ENCODE measurements at places on chromosomes 4 and X.

DNA sequence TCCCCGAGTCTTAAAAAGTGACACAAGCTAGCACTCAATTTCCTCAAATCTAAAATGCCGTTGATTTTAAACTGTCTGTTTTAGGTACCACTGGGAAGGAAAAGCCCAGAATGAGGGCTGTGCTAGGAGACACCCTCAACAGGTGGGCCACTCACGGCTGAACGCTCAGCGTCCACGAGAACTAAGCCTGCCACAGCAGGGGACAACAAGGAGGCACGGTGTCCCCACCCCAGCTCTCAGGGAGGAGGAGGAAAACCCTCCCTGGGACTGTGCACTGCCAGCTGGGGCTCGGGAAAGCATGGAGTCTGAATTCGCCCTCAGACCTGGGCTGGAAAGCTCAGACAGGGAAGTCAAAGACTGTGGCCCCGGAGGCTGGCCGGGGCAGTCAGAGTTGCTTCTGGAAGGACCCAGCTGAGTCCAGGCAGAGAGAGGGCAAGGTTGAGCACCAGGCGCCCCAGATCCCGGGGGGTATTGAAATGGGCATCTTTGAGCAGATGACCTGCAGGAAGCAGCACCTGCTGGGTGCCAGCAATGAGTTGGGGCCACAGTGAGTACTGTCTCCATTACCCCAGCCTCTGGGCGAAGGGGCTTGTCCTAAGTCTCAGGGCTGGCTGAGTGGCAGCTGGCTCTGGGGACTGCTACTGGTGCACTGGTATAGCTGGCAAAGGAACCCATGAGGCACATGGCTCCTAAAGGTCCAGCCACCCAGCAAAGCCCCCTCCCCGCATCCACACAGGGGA, 769 bp upstream of the CPZ start:
- no peak for DNase-seq

DNA sequence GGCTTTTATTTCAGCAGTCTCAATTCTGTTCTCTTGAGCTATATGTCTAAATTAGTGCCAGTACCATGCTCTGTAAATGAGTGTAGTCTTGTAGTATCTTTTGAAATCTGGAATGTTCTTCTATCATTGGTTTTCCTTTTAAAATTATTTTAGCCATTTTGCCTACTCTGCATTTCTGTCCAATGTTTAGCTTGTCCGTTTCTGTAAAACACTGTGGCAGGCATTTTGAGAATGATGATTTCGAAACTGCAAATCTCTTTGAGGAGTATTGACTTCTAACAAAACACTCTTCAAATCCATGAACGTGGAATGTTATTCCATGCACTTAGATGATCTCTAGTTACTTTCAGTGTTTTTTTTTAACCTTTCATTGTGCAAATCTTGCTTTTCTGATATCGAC, 28.3 kb upstream of the PPP4R3C start:
- no peak for DNase-seq

DNA sequence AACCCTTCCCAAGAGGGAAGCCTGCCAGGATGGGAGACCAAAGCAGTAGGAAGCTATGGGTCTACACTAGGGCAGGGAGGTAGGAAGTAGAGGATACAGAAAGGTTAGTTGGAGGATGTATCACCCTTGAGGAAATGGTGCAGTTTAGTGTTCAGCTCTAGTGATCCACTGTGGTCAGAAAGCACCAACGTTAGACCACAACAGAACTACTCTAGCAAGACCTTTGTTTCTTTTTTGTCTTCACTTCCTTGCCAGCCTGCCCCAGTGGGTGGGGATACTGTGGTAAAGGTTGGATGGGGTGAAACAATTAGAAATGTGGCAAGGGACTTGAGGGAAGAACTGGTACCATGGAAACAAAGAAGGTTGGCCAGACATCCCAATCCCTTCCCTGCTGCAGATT, 83.3 kb downstream of the DDIT4L start:
- DNase-seq, result no peak

GRCh38 chr4:52685316-52685715, 26.2 kb upstream of the USP46 start:
- no peak for DNase-seq

- no peak for DNase-seq
Observed at GRCh38 chr4:156832886-156833285, 138.7 kb downstream of the PDGFC start.

GRCh38 chr4:98110214-98110613, 33.1 kb downstream of the STPG2 start:
- DNase-seq, result no peak

- no peak for DNase-seq
Observed at GRCh38 chrX:10577853-10578252, 42.5 kb downstream of the MID1 start.

DNA sequence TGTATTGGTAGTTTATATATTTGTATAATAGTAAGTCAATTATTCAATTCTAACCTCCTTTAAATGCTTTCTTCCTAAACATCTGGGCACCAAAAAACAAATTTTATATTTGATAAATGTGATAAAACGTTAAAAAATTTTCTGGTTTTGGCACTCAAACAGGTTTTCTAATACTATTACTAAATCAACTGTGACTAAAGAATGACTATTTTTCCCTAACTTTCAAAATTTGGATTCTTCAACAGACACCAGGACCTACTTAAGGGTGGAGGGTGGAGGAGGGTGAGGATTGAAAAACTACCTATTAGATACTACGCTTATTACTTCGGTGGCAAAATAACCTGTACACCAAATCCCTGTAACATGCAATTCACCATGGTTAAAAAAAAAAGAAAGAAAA, 555.5 kb downstream of the IL15 start:
- no peak for DNase-seq

- DNase-seq, result no peak
Observed at GRCh38 chr4:129362691-129363274, 266.8 kb downstream of the C4orf33 start.

DNA sequence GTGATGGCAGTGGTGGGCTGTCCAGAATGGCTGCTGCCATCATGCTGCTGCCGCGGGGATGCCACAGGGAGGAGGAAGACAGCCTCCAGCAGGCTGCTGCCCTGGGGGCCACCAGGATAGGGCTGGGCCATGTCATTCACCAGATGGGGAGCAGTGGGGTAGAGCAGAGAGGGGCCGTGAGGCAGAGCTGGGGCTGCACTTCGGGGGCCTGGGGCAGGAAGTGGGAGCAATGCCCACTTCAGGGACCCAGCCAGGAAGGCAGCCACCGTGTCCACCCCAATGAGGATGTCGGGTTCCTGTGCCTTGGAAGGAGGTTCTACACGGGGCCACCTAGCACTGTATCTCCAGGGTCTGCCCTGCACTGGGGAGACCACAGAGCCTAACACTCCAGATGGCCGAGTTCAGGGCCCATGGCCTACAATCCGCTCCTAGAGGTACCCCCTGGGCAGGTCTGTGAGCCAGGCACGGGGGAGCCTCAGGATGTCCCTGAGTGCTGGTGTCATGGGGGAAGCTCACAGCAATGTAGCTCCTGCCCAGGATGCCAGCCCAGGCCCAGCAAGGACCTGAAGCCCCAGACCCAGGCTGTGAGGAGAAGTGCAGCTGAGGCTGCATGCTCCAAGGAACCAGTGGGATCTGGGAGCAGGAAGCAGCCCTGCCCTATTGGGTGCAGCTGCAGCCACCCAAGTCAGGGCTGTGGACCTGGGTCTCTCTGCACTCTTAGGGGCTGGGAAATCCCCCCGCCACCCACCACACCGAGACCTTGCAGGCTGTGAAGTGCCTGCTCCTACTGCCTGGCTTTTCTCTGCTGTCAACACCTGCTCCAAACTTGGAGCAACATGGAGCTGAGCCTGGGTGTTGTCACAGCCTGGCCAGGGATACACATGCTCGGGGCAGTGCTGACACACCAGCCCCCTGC, 140.3 kb downstream of the PDHA2 start:
- DNase-seq, result no peak

GRCh38 chr4:6987588-6987961, 55.6 kb upstream of the TADA2B start:
- no peak for DNase-seq

- DNase-seq, result no peak
Observed at GRCh38 chr4:157423526-157424020, 203.0 kb downstream of the GRIA2 start.

DNA sequence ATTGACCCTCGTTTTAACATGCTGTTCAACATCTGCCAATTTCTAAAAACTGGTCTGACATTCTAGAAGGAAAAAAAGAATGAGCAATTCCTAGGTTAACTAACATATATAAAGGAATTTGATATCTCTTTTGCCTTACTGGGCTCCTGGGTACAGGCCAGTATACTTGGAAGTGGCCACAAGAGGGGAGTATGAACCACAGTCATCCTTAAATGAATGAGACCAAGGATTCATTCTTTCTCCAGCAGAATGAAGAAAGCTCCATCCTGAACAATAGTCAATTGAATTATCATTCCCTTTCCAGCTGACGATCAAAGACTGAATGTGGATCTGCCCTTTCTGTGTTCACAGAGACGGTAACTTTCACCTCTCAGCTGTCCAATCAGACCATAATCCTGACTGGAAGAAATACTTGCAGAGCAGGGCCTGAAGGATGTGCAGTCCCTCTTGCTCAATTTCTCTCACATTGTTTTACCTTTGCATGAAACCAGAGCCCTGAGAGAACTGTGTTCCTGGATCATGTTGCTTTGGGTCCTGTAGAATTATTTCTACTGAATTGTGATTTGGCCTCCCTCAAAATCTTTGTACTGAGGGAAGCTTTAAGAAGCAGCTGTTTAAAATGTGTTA, 14.8 kb upstream of the SPARCL1 start:
- DNase-seq, result no peak

GRCh38 chrX:44621078-44621477, 78.4 kb upstream of the FUNDC1 start:
- no peak for DNase-seq

DNA sequence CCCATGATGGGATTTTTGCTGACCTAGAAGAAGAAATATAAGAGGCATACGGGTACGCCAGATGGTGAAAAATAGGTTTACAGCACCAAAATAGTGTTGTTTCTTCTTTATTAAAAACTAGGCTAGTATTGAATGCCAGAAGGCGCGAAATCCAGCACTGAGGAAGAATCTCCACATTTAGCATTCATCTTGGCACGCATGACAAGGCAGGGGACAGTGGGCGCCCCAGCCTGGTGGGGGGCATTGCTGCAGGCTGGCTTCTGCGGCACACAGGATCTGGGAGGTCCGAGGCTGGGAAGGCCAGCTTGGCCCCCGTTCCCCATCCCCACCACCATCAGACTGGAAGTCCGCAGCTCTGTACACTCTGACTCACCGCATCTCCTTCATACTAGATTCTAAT, 75.7 kb upstream of the DDX3X start:
- no peak for DNase-seq

- no peak for DNase-seq
Observed at GRCh38 chrX:50704360-50704759, 109.6 kb downstream of the SHROOM4 start.

GRCh38 chrX:129108936-129109335, 414.4 kb downstream of the SMARCA1 start:
- no peak for DNase-seq

- no peak for DNase-seq
Observed at GRCh38 chr4:122777846-122778673, 45.6 kb downstream of the BBS12 start.

DNA sequence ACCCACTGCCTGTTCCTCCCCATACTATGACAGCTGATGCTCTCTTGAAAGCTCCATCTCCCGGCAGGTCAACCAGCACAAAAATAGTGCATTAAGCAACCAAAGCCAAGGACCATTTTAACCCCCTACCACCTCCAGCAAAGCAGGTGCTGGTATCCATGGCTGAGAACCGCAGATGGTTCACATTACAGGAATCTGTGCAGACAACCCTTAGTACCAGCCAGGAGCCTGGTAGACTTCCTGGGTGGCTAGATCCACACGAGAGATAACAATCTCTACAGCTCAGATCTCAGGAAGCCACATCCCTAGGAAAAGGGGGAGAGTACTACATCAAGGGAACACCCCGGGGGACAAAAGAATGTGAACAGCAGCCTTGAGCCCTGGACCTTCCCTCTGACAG, 248.0 kb downstream of the FGF13 start:
- DNase-seq, result no peak

GRCh38 chr4:1948232-1948631, 60.5 kb downstream of the NELFA start:
- DNase-seq, result no peak

GRCh38 chrX:69535661-69536060, 31.5 kb downstream of the NALF2 start:
- no peak for DNase-seq

- DNase-seq, result no peak
Observed at GRCh38 chr4:164326056-164326455, 427.9 kb upstream of the SMIM31 start.

DNA sequence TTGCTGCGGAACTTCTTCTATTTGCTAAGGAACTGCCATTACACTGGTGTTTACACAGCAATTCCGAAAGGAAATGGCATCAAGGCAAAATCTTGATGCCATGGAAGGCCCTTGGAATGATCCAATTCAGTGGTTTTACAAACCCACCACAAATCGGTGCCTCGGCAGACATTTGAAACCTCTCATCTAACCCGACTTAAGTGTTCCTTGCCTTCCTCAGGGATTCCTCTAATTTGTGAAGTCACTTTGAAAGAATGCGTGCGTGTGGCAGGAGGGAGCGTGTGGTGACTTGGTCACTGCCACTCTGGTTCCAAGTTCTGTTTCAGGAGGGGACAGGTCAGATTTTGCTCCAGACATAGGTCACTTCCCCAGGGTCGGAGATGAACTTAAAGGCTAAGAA, 4.8 kb downstream of the NOP14 start:
- DNase-seq, result no peak

DNA sequence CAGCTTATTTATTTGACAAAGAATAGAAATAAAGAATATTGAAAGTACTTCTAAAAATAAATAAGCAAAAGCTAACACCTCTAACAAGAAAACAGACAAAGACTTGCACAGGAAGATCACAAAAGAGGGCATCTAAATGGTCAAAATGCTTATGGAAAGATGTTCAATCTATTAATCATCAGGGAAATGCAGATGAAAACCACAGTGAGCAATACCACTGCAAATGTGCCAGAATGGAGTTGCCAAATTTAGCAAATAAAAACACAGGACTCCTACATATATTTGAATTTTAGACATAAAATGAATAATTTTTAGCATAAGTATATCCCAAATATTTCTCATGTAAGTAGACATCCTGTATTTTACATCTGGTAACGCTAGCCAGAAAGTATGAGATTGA, 56.1 kb upstream of the HPGD start:
- no peak for DNase-seq

DNA sequence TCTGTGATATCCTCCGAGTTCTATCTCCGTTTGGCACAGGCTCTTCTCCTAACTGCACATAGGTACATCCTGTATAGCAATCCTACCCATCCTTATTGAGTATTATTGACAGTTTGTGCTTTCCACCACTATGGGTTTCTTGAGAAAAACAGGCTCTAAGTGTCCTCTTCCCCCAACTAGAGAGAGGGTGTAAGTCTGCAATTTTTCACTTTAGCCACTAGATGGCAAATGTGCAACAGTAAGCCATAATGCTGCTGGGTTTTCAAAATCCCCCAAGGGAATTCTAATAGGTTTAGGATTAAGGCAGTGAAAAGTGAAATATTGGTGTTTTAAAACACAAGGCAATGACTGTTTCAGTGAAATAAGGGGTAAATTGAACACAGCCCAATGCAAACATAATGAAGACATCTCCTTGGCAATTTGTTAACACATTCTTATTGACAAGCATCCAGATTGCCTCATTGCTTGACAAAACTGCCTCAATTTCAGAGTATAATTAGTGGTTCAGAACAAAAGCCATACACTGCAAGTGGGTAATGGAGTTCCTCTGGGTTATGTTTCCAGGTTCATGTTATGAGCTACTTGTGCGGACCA, 239.0 kb upstream of the HTR2C start:
- DNase-seq, result no peak

GRCh38 chr4:8617486-8618040, 25.0 kb downstream of the CPZ start:
- DNase-seq, result no peak

All from stimulated activated CD8-positive, alpha-beta memory T cell treated with anti-CD3 and anti-CD28 coated beads, Interleukin-7, amount 100 ng/mL, for 1 hour (primary cell).